ENCODE measurements at places on chromosomes 5 and 9.

GRCh38 chr9:71760901-71761300, 7.4 kb downstream of the CEMIP2 start:
- peak; percentile 10 for DNase-seq

- DNase-seq = no peak
Observed at GRCh38 chr9:135887021-135887507, 20.3 kb downstream of the CAMSAP1 start.

GRCh38 chr5:145948921-145949320, 12.5 kb downstream of the SH3RF2 start:
- DNase-seq = no peak

DNA sequence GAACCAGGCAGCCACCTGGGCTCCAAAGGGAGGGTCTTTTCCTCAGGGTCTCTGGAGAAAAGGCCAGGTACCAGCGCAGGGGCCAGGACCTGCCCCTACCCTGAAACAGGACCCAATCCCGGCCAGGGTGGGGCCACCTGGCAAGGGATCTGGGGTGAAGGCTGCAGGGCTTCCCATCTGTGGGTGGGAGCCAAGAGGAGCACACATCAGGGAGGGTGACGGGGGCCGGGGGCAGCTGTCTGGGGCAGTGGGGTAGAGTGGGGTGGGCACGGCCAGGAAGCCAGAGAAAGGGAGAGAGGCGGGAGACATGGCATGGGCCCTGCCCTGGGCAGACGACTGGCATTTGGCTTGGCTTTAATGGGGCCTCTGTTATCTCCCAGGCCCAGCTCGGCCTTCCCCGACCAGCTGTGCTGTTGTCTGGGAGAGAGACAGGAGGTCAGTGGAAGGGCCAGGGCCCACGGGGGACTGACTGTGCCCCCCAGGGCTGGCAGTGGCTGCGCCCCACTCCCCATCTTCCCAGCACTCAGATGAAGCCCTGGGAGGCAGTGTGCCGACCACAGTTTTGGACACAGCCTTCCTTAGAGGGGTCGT, 57.2 kb upstream of the RNF130 start:
- no peak for DNase-seq

DNA sequence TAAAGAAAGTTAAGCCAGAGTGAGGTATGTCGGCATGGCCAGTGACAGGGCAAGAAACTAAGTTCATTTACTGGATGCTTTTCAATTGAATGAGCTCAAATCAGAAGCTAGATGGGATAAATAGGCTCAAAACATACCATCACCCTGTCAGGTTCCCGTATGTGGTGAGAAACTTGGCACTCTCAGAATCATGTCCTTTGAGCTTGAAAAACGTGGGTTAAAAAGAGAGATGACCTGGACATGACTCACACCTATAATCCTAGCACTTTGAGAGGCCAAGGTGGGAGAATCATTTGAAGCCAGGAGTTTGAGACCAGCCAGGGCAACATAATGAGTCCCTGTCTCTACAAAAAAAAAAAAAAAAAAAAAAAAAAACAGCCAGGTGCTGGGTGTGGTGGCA, 121.7 kb upstream of the RGMB start:
- DNase-seq = no peak

DNA sequence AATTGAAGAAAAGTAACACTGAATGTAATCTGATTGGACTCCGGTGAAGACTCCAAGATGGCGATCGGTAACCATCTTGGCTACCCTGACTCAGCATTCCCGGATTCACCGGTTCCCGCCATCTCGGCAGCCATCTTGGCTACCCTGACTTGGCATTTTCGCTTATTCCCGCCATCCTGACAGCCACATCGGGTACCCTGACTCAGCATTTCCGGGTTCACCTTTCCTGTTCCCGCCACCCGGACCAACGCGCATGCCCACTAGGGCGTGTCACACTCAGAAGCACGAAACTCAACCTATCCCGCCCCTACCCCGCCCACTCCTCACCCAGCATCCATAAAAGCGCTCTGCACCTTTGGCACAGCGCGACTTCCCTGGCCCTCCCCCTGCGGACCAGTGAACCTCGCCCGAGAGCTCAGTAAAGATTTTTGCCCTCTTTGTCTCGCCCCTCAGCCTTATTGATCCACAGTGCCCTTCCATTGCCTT, 17.2 kb downstream of the SPTLC1 start:
- DNase-seq = no peak

DNA sequence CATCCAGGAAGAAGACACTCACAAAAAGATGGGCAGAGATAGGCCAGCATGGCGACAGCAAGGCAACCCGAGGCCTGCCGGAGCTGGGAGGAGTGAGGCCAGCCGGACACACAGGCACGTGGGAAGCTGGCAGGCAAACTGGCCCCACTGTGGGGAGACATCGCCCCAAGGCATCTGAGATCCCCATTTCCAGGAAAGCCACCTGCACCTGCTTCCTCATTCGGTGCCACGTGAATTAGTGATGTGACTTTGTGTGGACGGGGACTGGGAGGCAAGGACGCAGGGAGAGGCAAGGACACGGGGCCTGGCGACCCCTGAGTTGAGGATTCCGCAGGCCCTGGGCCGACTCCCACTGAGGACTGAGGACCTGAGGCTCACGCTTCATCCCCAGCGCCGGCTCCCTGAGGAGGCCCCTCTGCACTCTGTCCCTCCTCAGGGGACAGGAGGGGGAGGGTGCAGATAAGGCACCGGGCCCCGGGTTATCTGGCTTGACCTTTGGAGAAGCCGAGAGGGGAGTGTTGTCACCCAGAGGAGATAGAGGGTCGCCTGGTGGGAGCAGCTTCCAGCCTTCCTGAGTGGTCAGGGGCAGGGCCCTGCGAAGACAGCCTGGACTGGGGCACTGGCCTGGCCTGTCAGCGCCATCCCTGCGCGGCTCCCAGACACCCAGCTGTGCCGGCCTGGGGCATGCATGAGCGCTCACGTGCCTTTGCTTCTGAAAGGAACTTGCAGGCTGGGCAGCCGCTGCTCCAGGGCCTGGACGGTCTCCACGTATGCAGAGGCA, 39.7 kb downstream of the NDUFS6 start:
- DNase-seq = no peak

- DNase-seq = no peak
Observed at GRCh38 chr5:75707911-75708509, 9.2 kb downstream of the POC5 start.

- DNase-seq = no peak
Observed at GRCh38 chr5:73292816-73293459, 119.9 kb downstream of the TMEM174 start.

DNA sequence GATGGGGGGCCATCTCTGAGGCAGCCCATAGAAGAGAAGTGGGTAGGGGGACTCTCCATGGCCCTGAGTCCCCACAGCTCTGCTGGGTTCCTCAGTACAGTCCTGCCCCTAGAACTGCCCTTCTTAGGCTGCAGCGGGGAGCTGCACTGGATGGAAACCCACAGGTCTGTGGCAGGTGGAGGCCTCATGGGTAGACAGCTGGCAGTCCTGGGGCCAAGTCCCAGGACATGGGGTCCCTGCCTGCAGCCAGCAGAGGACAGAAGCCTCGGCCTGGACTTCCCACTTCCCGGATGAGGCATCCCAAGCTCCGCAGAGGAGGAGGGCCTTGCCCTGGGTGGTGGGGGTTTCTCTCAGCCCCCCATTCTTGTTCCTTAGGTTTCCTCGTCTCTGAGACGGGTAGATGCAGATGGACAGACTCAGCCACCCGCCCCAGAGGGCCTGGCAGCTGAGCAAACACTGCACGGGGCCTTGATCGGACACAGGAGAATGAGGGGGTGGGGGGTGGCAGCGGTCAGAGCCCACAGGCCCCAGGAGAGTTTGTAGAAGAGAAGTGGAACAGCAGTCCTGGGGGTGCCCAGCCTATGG, 153.8 kb downstream of the C9orf50 start:
- no peak for DNase-seq

DNA sequence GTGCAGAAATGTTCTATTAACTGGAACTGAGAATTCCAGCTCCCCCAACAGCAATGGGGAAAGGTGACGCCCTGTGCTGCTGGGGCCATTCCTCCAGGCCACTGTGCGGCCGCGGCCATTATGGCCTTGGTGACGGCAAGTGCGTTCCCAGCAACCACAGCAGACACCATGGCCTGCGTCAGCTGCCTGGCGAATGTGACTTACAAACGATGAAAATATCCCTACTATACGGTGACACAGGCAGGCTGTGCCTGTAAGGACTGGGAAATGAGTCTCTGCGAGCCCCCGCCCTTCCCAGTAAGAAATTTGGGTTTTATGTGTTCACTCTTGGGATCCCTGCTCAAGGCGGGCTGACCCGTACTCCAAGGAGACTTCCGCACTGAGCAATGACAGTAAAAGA, 20.6 kb downstream of the CLPTM1L start:
- DNase-seq = no peak

DNA sequence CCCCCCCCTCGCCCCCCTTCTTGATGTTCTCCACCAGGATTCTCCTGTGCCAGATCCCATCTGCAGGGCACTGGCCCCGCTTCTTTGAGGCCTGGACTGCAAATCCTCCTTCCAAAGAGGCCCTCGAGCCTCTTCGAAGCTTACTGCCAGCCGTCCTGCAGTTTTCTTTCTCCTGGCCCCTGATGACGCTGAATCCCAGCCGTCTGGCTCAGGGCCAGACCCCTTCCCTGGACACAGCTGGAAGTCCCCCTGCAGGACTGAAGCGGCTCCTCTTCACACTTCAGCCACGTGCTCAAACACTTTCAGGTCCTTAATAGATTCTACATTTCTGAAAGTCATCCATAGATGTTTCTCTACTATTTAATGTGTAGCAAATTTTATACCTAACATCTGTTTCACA, 121.5 kb downstream of the EHMT1 start:
- DNase-seq = no peak

GRCh38 chr5:178305801-178306200, 73.2 kb upstream of the PHYKPL start:
- DNase-seq = no peak

DNA sequence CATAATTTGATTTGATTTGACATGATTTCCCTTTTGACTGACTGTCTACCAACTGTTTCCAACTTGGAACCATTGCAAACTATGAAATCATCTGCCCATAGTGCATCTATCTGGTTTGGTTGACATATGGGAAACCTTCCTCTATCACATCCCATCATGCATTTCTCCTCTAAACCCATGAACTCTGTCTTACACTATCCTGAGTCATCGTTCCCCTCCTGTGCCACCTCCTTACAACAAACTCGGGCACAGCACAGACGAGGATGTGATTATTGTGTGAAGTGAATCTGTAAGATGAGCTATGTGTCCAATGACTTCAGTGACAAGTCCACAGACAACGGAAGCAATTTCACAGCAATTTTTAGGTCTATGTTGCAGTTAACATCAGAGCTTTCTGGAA, 126.1 kb downstream of the NPR3 start:
- DNase-seq = no peak

GRCh38 chr5:95861221-95861863, 38.8 kb upstream of the GLRX start:
- peak; percentile 53 for DNase-seq

GRCh38 chr5:33631786-33632185, 191.0 kb downstream of the TARS1 start:
- DNase-seq = no peak

DNA sequence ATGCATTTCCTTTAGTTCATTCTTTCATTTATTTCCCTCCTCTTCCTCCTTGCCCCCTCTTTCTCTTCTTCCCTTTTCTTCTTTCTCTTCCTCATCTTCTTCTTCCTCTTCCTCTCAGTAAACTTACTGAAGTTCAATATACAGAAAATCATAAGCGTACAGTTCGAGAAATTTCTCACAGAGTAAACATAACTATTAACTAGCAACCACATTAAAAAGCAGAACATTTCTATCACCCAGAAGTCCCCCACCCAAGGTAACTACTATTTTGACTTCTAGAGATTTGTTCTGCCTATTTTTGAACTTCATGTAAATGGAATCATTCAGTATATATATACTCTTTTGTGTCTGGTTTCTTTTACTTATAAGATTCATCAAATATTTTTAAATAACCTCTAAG, 48.2 kb downstream of the TNFAIP8 start:
- DNase-seq = no peak

- no peak for DNase-seq
Observed at GRCh38 chr5:24385617-24386016, 259.2 kb downstream of the CDH10 start.

DNA sequence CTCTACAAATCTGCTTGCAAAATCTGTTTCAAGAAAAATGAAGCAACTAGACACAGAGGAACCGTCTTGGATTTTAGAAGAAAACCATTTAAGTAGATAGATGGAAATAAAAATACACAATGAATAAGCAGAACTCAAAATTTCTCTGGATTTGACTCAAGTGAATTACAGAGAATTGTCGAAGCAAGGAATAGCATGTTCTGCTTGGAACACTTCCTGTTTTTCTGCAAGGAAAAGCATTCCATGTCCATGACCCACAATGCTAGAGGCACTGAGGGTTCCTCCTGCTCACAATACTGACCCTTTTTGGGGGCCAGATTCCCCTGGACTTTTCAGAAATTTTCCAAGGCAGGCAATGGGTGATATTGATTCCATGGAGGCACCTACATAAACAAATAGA, 29.8 kb downstream of the PRUNE2 start:
- DNase-seq = no peak

DNA sequence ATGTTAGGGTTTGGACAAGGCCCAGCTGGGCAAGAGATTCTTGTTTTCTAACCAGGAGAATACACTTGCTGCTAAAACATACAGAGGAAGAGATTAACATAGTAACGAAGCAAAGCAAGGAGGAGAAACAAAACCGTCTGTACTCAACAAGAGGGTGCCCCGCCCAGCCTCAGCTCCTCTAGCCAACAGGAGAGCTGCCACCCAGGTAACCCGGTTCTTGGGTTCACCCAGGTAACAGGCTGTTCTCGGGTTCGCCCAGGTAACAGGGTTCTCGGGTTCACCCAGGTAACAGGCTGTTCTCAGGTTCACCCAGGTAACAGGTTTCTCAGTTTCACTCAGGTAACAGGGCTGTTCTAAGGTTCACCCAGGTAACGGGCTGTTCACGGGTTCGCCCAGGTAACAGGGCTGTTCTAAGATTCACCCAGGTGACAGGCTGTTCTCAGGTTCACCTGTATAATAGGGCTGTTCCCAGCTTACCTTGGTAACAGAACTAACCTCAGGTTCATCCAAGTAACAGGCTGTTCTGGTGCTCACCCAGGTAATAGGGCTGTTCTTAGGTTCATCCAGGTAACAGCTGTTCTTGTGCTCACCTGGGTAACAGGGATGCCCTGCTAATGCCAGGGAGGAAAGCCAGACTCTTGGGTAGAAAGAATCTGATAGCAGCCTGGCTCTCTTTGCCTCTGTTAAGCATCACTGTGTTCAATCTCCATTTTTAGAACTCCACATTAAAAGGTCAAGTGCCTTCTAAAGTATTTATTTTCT, 271.6 kb downstream of the SYK start:
- no peak for DNase-seq

GRCh38 chr5:113776168-113776567, 262.7 kb downstream of the YTHDC2 start:
- no peak for DNase-seq

DNA sequence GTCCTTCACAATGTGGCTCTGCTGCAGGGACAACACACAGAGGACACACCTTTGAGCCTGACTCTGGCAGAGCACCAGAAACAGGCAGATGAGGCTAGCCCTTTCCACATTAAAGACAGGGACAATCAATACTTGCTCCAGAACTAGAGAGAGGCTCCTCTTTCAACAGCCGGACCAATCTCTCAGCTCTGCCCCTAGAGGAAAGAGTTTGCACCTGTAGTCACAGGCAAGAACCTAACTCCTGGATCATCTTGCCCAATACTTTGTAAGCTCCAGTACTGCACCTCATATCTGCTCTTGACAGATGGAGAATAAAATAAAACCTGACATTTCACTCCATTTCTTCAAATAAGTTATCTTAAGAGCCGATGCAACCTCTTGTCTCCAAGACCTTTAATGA, 52.1 kb downstream of the EPB41L4A start:
- DNase-seq = no peak
